Fibroblast of lung (primary cell): ENCODE measurements at places on chromosomes 12 and 14.

- H3K4me1 ChIP-seq, result no peaks in the 10 kb centered on the region
- no peak for DNase-seq
- H3K36me3 ChIP-seq, result no peaks in the 10 kb centered on the region
- no peak overlapping the region for H3K4me3 ChIP-seq
Observed at GRCh38 chr12:99978152-99978551, 6.6 kb downstream of the ANKS1B start.

- no peak overlapping the region for H3K4me3 ChIP-seq
- no peaks in the 10 kb centered on the region for H3K36me3 ChIP-seq
- H3K27me3 ChIP-seq, result no peaks in the 10 kb centered on the region
- H3K4me1 ChIP-seq, result no peaks in the 10 kb centered on the region
- DNase-seq, result no peak
- no peak overlapping the region for H3K27ac ChIP-seq
Observed at GRCh38 chr12:59643550-59643949, 47.7 kb downstream of the SLC16A7 start.

- no peaks in the 10 kb centered on the region for H3K27me3 ChIP-seq
- no peak overlapping the region for H3K27ac ChIP-seq
- H3K36me3 ChIP-seq, result no peaks in the 10 kb centered on the region
- no peak for DNase-seq
- no peak overlapping the region for H3K4me3 ChIP-seq
Observed at GRCh38 chr12:77007476-77007875, 57.9 kb downstream of the E2F7 start.

DNA sequence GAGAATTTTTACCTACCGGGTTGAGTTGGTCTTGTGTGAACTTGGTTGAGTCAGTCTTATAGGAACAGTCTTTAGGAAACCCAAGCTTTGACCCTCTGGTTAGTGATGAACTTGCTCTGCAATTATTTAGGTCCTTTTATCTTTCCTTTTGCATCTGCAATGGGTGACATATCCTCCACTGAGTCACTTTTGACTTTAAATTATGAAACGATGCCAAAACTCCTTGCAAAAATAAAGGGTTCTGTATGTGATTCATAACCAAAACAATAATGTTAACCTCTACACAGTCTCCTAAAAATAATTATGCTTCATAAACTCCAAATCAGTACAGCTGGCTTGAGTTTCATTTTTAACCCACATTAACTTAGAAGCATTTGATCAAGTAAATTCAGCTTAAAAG, 979.4 kb downstream of the GALC start:
- DNase-seq, result peak; percentile 86
- H3K4me1 ChIP-seq, result no peaks in the 10 kb centered on the region
- no peak overlapping the region for H3K4me3 ChIP-seq
- H3K27ac ChIP-seq, result no peak overlapping the region
- H3K27me3 ChIP-seq, result no peaks in the 10 kb centered on the region

GRCh38 chr12:27333403-27334009, 870 bp downstream of the BMAL2 start:
- no peaks in the 10 kb centered on the region for H3K27me3 ChIP-seq
- no peak for DNase-seq
- H3K4me1 ChIP-seq, result peaks cover 13% of the 10 kb centered on the region
- peak overlapping the region; percentile 81 for H3K27ac ChIP-seq
- H3K36me3 ChIP-seq, result no peaks in the 10 kb centered on the region

- H3K27me3 ChIP-seq, result no peaks in the 10 kb centered on the region
- H3K4me3 ChIP-seq, result no peak overlapping the region
- DNase-seq, result no peak
- H3K4me1 ChIP-seq, result no peaks in the 10 kb centered on the region
- no peaks in the 10 kb centered on the region for H3K36me3 ChIP-seq
- no peak overlapping the region for H3K27ac ChIP-seq
Observed at GRCh38 chr12:13950502-13950901, 30.9 kb downstream of the GRIN2B start.

DNA sequence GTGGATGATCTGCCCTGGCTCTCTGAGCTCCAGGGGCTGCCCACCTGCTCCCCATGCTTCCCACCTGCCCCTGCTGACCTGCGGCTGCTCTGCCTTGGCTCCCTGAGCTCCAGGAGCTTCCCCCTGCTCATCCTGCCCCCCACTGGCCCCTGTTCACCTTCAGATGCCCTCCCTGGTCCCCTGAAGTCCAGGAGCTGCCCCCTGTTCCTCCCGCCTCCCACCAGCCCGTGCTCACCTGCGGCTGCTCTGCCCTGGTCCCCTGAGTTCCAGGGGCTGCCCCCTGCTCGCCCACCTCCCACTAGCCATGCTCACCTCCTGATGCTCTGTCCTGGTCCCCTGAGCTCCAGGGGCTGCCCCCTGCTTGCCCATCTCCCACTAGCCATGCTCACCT, 219.7 kb downstream of the TMEM121 start:
- no peaks in the 10 kb centered on the region for H3K27me3 ChIP-seq
- no peaks in the 10 kb centered on the region for H3K4me1 ChIP-seq
- H3K4me3 ChIP-seq, result no peak overlapping the region
- no peak overlapping the region for H3K27ac ChIP-seq
- DNase-seq, result no peak

DNA sequence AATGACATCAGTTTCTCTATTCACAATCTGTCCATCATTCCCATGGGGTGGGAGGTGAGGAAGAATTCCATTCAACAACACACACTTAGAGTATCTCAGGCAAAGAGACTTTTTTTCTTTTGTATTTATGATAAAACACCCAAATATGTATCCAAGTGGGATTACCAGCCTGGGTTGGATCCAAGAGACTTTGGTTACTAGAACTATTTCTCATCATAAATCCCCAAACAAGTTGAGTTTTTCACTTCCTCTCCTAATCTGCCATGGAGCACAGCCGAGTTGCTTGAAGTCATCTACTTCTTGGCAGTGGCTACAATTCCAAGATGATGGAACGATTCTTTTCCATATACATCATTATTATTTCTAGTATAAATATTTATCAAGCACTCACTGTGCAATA, 209.2 kb upstream of the HMGA2 start:
- H3K36me3 ChIP-seq, result no peaks in the 10 kb centered on the region
- no peaks in the 10 kb centered on the region for H3K27me3 ChIP-seq
- H3K4me1 ChIP-seq, result peaks cover 19% of the 10 kb centered on the region

GRCh38 chr12:106106061-106106566, 32.6 kb downstream of the NUAK1 start:
- H3K27ac ChIP-seq, result no peak overlapping the region
- H3K4me3 ChIP-seq, result no peak overlapping the region
- H3K4me1 ChIP-seq, result peaks cover 9% of the 10 kb centered on the region

GRCh38 chr14:92750994-92751400, 2.6 kb upstream of the LGMN start:
- H3K27ac ChIP-seq, result no peak overlapping the region
- DNase-seq, result peak; percentile 14

DNA sequence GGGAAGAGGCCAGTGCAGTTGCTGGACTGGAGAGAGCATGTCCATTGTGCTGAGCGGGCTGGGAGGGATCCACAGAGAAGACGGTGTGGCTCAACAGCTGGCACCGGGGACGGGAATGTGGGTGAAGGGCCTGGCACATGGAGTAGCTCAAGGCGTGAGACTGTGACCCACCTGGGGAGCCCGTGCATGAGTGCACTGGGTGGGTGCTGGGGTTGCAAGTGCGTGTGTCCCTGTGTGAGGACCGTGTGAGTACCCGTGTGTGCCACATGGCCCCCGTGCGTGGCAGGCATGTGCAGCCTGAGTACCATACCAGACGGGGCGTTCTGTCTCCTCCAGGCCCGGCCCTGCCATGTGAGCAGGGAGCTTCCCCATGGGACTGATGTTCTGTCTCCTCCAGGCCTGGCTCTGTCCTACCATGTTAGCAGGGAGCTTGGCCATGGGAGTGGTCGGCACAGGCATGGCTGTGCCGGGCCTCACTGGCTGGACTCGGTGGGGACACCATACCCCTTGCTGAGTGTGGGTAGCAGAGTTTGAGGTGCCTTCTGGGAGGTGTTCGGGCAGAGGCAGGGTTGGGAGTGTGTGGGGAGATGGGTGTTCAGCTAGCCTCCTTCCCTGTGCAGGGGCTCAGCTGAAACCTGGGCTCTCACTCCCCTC, 234.4 kb downstream of the TMEM121 start:
- no peak for DNase-seq
- H3K36me3 ChIP-seq, result no peaks in the 10 kb centered on the region
- no peaks in the 10 kb centered on the region for H3K4me1 ChIP-seq
- no peak overlapping the region for H3K4me3 ChIP-seq
- H3K27ac ChIP-seq, result no peak overlapping the region

GRCh38 chr12:128992116-128992515, 138.8 kb downstream of the GLT1D1 start:
- no peak for DNase-seq
- no peak overlapping the region for H3K4me3 ChIP-seq
- no peaks in the 10 kb centered on the region for H3K4me1 ChIP-seq

GRCh38 chr14:77707355-77707723, 484 bp downstream of the ALKBH1 start:
- H3K27ac ChIP-seq, result peak overlapping the region; percentile 70
- H3K27me3 ChIP-seq, result no peaks in the 10 kb centered on the region
- peaks cover 3% of the 10 kb centered on the region for H3K4me1 ChIP-seq
- peak; percentile 60 for DNase-seq

- no peaks in the 10 kb centered on the region for H3K4me1 ChIP-seq
- no peak overlapping the region for H3K27ac ChIP-seq
- H3K36me3 ChIP-seq, result no peaks in the 10 kb centered on the region
Observed at GRCh38 chr12:60266381-60266852, 670.6 kb downstream of the SLC16A7 start.

GRCh38 chr14:94540031-94540794, 21.0 kb upstream of the SERPINA4 start:
- no peak overlapping the region for H3K4me3 ChIP-seq
- DNase-seq, result peak; percentile 14
- no peaks in the 10 kb centered on the region for H3K4me1 ChIP-seq

DNA sequence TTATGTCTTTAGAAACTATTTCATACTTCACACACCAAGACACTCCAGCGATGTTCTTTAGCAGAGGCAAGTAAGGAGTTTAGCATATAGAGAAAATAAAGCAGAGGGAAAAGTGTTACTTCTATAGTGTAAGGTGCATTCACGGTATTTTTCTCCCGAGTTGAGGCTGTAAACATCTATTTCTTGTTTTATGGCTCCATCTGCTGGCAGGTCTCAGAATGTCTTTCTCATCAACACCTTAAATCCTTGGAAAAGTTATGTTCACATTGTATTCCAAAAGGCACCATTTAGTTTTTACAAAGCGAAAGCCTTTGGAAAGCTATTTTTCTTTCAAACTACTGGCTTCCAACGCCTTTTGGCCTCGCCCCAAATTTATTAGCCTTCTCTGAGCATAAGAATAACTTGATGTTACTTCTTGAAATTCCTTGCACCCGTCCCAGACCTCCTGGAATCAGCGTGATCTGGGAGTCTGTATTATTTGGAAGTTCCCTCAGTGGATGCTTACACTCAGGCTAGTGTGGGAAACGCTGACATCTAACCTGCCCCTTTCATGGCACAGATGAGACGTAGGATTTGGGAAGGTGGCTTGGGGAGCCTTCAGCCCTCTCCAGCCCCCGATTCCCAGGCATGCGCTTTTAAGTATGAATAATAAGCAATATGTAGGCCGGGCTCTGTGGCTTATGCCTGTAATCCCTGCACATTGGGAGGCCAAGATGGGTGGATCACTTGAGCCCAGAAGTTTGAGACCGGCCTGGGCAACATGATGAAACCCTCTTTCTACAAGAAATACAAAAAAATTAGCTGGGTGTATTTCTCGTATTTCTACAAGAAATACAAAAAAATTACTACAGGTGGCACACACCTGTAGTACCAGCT, 1.9 kb upstream of the PIWIL1 start:
- H3K4me1 ChIP-seq, result no peaks in the 10 kb centered on the region
- no peak overlapping the region for H3K27ac ChIP-seq
- H3K36me3 ChIP-seq, result no peaks in the 10 kb centered on the region
- no peaks in the 10 kb centered on the region for H3K27me3 ChIP-seq
- H3K4me3 ChIP-seq, result no peak overlapping the region

- peaks cover 1% of the 10 kb centered on the region for H3K4me1 ChIP-seq
- no peak overlapping the region for H3K27ac ChIP-seq
- H3K27me3 ChIP-seq, result no peaks in the 10 kb centered on the region
- H3K36me3 ChIP-seq, result no peaks in the 10 kb centered on the region
- no peak overlapping the region for H3K4me3 ChIP-seq
- DNase-seq, result no peak
Observed at GRCh38 chr12:66059666-66060065, 70.9 kb downstream of the LLPH start.

- H3K27ac ChIP-seq, result no peak overlapping the region
- H3K27me3 ChIP-seq, result no peaks in the 10 kb centered on the region
- no peak for DNase-seq
- H3K4me3 ChIP-seq, result no peak overlapping the region
- no peaks in the 10 kb centered on the region for H3K36me3 ChIP-seq
- no peaks in the 10 kb centered on the region for H3K4me1 ChIP-seq
Observed at GRCh38 chr12:106599302-106599701, 16.5 kb downstream of the RFX4 start.

DNA sequence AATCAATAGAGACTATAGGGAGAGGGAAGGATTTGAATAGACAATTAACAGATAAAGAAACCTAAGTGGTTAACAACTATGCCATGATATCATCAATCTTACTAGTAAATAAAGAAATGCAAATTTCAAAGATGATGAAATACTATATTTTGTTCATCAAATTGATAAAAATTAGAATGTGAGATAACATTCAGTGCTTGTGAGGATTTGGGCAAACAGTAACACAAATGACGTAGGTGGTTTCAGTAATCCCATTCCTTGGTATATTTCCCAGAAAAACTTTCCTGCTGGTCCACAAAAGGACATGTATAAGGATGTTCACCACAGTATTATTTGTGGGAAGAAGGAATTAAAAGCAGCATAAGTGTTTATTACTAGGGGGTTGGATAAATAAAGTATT, 136.0 kb downstream of the ERC1 start:
- H3K36me3 ChIP-seq, result no peaks in the 10 kb centered on the region
- no peak overlapping the region for H3K27ac ChIP-seq
- no peaks in the 10 kb centered on the region for H3K27me3 ChIP-seq
- no peak overlapping the region for H3K4me3 ChIP-seq
- no peak for DNase-seq
- no peaks in the 10 kb centered on the region for H3K4me1 ChIP-seq

DNA sequence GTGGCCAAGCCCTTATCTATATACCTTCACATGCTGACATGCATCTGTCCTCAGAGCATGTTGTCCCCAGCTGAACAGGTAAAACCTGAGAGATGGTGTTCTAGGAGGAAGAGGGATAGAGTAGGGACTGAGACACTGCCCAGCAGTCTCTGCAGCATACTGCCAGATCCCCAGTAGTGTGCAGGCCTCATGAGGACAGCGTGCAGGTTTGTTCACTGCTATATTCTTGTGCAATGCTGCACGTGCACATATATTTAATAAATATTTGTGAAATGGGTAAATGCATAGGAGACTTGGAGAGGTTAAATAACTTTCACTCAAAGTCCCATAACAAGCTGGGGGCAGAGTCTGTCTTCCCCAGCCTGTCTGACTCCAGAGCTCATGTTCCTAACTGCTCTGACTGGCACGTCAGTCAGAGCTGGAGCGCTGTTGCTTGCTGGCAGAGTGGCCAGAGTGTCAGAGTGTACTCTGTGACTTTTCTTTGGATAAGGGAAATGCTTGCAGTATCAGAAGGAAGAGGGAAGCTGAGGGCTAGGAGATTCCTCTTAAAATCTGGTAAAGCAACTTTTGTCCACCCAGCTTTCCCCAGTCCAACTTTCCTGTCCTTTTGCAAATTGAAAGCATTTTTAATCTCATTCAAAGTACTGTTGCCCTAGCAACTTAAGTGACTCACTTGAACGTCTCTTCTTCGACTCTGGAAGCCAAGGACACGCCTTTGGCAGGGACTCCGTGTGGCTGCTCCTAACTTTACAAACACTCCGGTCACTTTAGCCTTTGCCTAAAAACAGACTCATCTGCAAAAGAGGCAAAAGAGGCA, 14.9 kb upstream of the POLR3B start:
- H3K27me3 ChIP-seq, result no peaks in the 10 kb centered on the region
- no peaks in the 10 kb centered on the region for H3K36me3 ChIP-seq
- peak overlapping the region; percentile 85 for H3K27ac ChIP-seq
- peak overlapping the region; percentile 36 for H3K4me3 ChIP-seq
